ENCODE measurements at places on chromosomes 12 and 14.

GRCh38 chr12:113980537-113981337, 14.6 kb upstream of the RBM19 start:
- DNase-seq: peak; percentile 59

DNA sequence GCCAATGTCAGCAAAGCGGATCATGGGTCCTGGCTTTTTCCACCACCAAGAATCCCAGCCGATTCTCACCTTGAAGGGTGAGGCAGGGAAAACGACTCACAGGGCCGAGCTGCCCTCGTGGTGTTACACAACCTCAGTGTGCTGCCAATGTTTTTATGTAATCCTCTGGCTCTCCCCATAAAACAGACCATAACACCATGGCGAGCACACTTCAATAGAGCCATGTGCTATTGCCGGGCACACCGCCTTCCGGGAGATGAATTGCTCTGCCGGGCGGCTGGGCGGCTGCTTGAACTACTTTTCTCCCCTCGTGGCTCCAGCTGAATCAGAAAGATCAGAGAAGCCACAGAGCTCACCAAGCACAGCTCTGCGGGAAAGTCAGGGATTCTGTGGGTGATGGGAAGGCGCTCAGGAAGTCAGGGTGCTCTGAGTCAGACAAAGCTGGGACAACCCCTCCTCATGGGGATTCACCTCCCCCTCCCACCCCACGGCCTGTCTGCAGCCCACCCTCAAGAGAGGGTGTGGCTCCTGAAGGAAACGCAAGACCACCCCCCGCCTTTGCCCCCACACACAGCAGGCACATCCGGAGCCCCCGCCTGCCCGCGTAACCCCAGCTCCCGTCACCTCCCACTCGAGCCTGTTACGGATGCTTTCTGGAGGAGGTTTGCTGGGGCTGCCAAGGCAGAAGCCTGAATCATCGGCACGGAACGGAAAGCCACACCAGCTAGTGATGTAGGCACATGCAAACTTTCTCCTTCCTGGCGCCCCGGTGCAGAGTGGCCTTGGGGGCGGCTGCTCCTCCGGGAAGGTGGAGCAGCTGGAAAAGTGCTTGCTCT, 1.8 kb downstream of the GALNT9 start:
- peak; percentile 76 for DNase-seq

DNA sequence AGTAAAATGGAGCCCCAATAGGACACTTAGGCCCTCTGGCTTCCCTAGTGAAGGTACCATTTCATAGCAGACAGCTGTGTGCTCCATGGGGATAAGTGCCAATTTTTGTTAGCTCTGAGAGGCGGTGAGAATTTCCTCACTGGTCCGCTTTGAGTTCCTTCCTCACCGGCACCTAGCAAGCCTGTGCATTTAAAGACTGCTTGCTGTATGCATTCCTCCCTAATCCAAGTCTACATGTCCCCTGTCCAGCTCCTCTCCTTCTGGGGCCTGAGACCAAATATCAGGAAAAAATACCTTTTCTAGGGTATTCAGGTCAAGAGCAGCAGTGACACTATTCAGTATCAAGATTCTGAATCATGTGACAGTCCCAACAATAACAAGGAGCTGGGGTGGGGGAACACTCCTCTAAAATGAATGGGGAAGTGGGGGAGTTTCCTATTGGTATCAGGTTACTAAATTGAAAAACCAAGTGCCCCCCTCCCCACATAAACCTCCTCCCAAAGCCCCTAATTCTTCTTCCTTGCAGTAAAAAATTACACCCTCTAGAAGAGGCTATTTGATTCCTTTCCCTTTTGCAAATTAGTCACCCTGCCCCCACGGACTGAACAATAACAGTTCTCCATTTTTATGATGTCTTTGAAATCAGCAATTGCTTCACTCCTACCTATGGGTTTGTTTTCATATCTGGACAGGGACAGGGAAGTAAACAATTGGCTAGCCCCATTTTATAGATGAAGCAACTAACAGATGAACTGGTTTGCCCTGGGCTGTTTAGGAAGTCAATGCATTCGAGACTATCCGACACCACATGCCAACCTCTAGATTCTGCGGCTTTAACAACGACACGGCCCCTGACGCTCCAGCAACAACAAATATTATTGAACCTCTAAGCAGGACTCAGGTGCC, 28.9 kb downstream of the BCL11B start:
- DNase-seq: no peak

DNA sequence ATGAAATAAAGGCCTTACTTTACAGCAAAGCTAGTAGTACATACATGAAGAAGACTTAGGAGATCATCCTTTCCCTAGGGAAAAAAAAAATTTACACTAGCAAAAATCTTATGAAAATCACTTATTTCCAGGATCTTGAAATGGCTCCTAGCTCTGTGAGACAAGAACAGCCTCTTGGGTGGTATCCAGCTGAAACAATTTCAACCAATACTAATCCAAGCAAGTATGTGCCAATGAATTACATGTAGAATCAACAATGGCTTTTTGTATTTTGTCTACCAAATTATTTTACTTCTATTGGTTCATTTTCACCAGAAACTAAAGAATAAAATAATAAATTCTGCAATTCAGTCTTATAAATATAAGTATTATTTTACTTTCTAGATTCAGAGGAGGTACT, 2.7 kb upstream of the SLCO1A2 start:
- no peak for DNase-seq

DNA sequence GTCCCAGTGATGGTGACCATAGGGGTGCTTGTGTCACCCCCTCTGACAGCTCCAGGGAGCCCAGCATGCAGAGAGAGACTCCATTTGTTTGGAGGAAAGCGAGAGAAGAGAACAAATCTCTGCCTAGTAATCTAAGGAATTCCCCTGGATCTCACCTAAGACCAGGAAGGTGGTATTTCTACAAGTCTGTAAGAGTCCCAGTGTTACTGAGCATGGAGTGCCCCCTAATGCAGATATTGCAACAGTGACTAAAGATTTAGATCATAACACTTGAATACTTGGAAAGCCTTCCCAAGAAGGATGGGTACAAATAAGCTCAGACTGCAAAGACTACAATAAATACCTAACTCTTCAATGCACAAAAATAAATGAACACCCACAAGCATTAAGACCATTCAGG, 360.4 kb upstream of the GARIN6 start:
- no peak for DNase-seq

DNA sequence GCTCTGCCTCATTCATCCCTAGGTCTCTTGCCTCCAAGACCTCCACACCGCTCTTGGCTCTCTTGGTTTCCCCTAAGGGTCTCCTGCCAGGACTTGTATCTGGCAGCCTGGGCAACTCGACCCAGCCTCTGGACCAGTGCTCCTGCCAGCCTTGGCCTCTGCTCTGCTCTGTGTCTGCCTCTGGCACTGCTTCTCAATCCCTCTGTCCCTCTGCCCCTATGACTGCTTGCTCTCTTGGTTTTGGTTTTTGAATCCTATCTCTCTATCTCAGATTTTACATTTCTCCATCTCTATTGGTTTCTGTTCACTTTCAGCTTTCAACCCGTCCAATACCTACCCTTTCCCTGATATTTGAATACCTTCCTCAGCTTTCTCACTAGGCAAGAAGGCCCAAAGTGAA, 6.3 kb downstream of the ITGA5 start:
- DNase-seq: no peak

- DNase-seq: no peak
These were observed 5.6 kb downstream of the FAM234B start for GRCh38 chr12:13049816-13050215.

DNA sequence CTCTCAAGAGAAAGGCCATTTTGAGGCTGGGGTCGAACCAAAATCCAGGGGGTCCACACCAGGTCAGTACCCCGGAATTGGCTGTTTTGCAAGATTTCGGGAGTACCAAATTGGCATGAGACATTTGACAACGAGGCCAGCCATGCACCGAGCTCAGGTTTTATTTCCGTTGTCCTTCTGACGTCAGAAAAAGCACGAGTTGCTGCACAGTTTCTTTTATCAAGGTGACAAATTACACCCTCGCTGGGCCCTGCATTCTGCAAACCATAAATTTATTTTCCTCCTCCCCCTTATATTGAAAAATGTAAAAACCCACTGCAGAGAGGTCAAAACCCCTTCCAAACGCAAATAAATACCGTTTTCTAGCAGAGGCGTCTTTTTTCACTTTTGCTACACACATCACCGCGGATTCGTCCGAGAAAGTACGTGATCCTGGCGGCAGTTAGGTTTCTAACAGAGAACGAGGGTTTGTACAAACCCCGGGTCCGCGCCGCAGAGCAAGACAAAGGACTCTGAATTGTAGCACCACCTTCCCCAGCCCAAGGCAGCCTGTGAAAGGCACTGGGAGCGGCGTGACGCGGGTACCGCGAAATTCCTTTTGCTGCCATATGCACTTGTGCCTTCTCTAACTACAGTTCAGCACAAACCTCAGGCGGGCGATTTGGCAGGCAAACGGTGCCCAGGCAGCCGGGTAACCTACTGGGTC, 1.8 kb downstream of the SLC38A1 start:
- DNase-seq: no peak

DNA sequence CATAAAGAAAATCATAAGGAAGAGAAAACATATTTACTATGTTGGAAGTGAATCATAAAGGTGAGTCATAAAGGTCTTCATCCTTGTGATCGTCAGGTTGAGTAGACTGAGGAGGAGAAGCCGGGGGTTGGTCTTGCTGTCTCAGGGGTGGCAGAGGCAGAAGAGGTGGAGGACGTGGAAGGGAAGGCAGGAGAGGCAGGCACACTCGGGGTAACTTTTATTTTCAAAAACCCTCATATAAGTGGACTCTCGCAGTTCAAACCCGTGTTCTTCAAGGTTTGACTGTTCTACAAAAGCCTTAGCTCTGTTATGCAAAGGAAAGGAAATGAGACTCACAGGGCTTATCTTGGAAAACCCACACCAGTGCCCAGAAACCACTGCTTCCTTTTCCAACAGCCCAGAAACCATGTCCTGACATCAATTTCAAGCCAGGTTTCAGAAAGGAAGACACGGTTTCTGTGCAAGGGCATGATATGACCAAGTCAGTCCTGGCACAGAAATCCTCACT, 14.0 kb downstream of the SMCO2 start:
- peak; percentile 22 for DNase-seq

GRCh38 chr14:101980700-101981099, 16.3 kb downstream of the DYNC1H1 start:
- peak; percentile 89 for DNase-seq

DNA sequence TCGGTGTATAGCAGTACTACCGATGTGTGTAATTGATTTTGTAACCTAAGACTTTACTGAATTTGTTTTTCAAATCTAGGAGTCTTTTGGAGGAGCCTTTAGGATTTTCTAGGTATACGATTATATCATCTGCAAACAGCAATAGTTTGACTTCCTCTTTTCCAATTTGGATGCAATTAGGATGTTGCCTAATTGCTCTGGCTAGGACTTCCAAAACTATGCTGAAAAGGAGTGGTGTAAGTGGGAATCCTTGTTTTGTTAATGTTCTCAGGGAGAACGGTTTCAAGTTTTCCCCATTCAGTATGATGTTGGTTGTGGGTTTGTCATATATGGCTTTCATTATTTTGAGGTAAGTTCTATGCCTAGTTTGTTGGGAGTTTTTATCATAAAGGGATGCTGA, 171.6 kb upstream of the PDE3A start:
- no peak for DNase-seq

DNA sequence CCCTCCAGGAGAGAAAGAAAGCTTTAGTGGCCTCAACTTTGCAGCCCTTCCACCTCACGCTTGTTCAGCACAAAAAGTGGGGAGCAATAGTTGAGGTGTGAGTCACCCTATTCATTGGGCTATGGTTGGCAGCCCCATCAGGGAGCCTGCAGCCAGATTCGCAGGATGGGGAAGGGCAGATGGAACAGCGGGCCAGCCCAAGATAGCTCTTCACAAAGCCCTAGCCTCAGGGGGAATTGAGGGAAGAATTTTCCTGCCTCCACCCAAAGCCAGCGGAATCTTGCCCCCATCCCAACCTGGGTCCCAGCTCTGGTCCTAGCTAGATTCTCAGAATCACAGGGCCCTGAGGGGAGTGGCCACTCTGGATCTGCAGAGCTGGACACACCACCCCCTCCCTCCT, 3.6 kb upstream of the KRT5 start:
- DNase-seq: no peak

GRCh38 chr12:75774261-75775052, 257.1 kb downstream of the PHLDA1 start:
- no peak for DNase-seq

- no peak for DNase-seq
These were observed 94.5 kb downstream of the TTC7B start for GRCh38 chr14:90721619-90722305.

GRCh38 chr12:1619587-1619986, 9.4 kb upstream of the WNT5B start:
- no peak for DNase-seq

DNA sequence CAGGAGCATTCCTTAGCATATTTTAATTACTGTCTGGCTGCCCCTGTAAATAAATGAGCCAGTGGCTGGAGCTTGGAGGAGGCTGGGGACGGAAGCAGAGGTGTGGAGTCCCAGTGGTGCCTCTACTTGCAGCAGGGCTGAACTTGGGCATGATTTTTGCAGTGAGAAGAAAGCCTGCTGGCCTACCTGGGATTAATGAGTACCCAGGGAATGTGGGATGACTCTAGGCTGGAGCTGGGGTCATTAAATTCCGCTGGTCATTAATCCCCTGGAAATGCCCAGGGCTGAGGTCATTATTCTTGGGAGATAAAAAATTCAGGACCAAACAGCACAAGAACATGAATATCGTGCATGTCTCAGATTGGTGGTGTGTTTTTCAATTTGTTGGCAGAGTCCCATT, 753.3 kb downstream of the VRK1 start:
- DNase-seq: no peak

DNA sequence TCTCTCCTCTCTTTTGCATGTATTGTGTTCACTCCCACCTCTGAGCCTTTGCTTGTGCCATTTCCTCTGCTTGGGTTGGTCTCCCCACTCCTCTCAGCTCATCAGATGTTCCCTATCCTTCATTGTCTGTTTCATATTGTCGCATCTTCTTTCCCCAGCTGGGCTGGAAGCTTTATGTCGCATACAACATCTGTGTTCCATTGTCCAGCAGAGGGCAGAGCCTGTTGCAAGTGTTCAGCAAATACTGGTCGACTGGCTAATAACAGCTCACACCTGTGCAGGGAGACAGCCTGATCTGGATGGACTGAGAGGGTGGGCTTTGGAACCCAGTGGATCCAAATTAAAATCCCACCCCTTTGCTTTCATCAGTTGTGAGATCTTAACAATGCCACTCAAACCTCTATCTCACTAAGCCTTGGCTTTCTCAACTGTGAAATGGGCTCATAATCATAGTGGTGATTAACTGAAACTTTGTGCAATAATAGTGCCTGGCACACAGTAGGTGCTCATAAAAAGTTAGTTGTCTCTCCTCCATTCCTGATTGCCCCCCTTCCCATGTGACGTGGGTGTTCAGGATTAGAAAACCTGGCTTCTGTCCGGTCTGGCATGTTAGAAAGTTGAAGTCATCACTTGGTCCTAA, 75.8 kb downstream of the RIN3 start:
- DNase-seq: no peak
